Esophagus squamous epithelium (tissue), 5 donors: ENCODE measurements at places on chromosomes 5 and 9.

DNA sequence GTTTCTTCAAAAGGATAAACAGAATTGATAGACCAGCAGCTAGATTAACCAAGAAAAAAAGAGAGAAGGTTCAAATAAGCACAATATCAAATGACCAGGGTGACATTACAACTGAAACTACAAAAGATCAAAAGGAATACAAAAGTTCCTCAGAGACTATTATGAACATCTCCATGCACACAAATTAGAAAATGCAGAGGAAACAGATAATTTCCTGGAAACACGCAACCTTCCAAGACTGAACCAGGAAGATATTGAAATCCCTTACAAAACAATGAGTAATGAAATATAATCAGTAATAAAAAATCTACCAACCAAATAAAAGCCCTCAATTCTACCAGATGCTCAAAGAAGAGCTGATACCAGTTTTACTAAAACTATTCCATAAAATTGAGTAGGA is 252.1 kb downstream of the MCTP1 start:
- no peaks in the 10 kb centered on the region for H3K36me3 ChIP-seq
- no peak for DNase-seq
- no peaks in the 10 kb centered on the region for H3K27me3 ChIP-seq
- no peaks in the 10 kb centered on the region for H3K4me1 ChIP-seq

- no peak for DNase-seq
- H3K27ac ChIP-seq = peak overlapping the region; percentile 78
- H3K27me3 ChIP-seq = peaks cover 62% of the 10 kb centered on the region
These were observed 1.7 kb upstream of the PTPN3 start for GRCh38 chr9:109499631-109500410.

- H3K27ac ChIP-seq = no peak overlapping the region
- H3K27me3 ChIP-seq = no peaks in the 10 kb centered on the region
- H3K4me3 ChIP-seq = no peak overlapping the region
- no peak for DNase-seq
- no peaks in the 10 kb centered on the region for H3K36me3 ChIP-seq
- H3K4me1 ChIP-seq = no peaks in the 10 kb centered on the region
These were observed 9.3 kb upstream of the SCGB3A1 start for GRCh38 chr5:180600554-180601041.

DNA sequence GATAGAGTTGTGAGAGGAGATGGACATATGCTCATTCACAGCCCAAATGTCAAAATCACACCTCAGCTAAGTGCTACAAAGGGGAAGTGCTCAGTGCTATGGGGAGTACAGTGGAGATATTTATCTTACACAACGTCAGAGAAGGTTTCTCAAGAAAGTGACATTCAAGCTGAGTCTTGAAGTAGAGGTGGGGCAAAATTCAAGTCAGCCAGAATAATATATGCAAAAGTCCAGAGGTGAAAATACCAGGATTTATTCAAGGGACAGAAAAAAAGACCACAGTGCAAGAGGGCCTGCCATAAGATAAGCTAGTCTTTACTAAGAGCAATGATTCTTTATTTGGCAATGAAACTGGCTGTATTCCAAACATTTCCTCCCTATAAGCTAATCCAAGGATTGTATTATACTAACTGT is 327.8 kb upstream of the PIK3R1 start:
- H3K27me3 ChIP-seq = no peaks in the 10 kb centered on the region
- DNase-seq = no peak
- no peaks in the 10 kb centered on the region for H3K36me3 ChIP-seq
- no peaks in the 10 kb centered on the region for H3K4me1 ChIP-seq

GRCh38 chr5:53069626-53070025 is 39.9 kb downstream of the MOCS2 start:
- no peaks in the 10 kb centered on the region for H3K36me3 ChIP-seq
- no peak overlapping the region for H3K27ac ChIP-seq
- H3K4me1 ChIP-seq = no peaks in the 10 kb centered on the region
- H3K4me3 ChIP-seq = no peak overlapping the region
- no peak for DNase-seq
- no peaks in the 10 kb centered on the region for H3K27me3 ChIP-seq

DNA sequence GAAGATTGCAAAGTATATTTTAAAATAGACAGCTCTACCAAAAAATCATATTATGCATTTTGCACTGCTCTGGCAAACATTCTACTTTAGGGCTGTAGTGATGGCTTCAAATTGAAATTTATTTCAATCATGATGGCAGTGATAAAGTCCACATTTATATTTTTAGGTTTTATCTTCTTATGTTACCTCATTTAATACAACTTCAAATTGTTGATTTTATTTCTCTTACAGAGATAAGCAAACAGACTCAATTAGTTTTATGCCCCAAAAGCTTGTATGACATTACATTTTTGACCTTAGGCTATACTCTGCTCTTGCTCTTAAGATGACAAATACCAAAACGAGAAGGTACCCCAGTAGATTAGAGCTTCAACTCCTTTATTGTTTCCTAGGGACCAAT is 87.4 kb downstream of the CYLC2 start:
- no peaks in the 10 kb centered on the region for H3K36me3 ChIP-seq
- no peak for DNase-seq
- no peaks in the 10 kb centered on the region for H3K27me3 ChIP-seq
- H3K4me3 ChIP-seq = no peak overlapping the region

- no peaks in the 10 kb centered on the region for H3K36me3 ChIP-seq
- no peaks in the 10 kb centered on the region for H3K27me3 ChIP-seq
- no peaks in the 10 kb centered on the region for H3K4me1 ChIP-seq
- no peak overlapping the region for H3K4me3 ChIP-seq
- H3K27ac ChIP-seq = no peak overlapping the region
- DNase-seq = no peak
These were observed 18.9 kb upstream of the VLDLR start for GRCh38 chr9:2602704-2603116.

DNA sequence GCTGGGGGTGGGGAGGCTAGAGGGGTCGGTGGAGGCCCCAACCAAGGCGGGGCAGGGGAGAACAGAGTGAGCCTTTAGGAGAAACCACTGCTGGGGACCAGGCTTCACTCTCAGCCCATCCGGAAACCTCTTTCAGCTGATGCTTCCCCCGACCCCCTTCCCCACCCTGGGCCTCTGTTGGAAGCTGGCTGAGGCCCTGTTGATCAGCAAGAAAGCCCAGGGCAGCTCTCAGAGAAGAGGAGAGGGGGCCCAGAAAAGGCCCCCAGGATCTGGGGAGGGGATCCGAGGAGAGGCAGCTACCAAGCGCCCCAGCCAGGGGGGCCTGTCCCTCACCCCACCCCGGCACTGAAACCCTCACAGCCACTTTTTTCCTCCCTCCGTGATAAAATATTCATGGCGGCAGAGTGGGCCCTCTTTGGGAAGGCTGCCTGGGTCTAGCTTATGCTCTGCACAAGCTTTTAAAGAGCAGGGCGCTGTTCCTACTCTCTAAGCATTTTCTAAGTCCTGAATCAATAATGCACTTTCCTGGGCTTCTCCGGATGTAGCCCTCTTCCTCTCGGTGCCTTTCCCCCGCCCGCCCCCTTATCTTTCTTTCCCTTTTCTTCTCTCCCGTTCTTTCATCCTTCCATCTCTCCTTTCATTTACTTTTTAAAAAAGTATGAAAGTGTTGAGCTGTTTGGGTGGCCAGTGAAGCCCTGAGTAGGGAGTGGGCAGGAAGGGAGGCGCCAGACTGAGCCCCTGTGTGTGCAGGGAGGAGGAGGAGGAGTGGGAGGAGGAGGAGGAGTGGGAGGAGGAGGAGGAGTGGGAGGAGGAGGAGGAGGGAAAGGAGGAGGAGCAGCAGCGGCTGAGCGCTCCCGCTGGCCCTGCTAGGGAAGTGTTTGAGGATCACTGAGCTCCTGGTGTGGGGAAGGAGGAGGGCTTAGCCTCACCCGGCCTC is 23.5 kb downstream of the NTNG2 start:
- peaks cover 96% of the 10 kb centered on the region for H3K27me3 ChIP-seq
- no peak for DNase-seq
- no peak overlapping the region for H3K27ac ChIP-seq
- H3K4me3 ChIP-seq = no peak overlapping the region
- H3K4me1 ChIP-seq = peaks cover 7% of the 10 kb centered on the region
- H3K36me3 ChIP-seq = no peaks in the 10 kb centered on the region

- no peak overlapping the region for H3K4me3 ChIP-seq
- H3K27ac ChIP-seq = no peak overlapping the region
- H3K27me3 ChIP-seq = no peaks in the 10 kb centered on the region
- peaks cover 50% of the 10 kb centered on the region for H3K4me1 ChIP-seq
These were observed 115.8 kb upstream of the MAP3K1 start for GRCh38 chr5:56699538-56699937.

DNA sequence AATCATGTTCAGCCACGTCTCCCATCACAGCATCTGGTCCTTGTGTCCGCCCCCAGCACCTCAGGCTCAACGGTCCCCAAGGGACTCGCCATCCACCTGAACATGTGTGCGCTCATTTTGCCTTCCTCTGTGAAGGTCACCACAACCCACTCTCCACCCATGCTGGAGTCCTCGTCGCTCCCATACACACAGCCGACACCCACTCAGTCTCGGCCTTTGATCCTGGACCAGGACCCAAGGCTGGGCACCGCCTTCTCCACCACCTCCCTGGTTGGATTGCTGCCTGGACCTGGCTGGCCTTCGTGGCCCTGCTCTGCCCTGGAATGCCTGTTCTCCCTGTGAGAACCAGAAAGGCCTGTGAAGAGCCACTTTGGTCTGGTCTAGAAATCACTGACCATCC is 60.3 kb downstream of the UBE2QL1 start:
- H3K27me3 ChIP-seq = no peaks in the 10 kb centered on the region
- no peak for DNase-seq
- H3K27ac ChIP-seq = no peak overlapping the region
- no peak overlapping the region for H3K4me3 ChIP-seq
- H3K36me3 ChIP-seq = no peaks in the 10 kb centered on the region
- no peaks in the 10 kb centered on the region for H3K4me1 ChIP-seq

- H3K36me3 ChIP-seq = no peaks in the 10 kb centered on the region
- H3K4me3 ChIP-seq = peak overlapping the region; percentile 50
- H3K27me3 ChIP-seq = peaks cover 13% of the 10 kb centered on the region
- H3K27ac ChIP-seq = no peak overlapping the region
- peaks cover 27% of the 10 kb centered on the region for H3K4me1 ChIP-seq
- no peak for DNase-seq
These were observed 20.2 kb downstream of the IGIP start for GRCh38 chr5:140145818-140146522.

DNA sequence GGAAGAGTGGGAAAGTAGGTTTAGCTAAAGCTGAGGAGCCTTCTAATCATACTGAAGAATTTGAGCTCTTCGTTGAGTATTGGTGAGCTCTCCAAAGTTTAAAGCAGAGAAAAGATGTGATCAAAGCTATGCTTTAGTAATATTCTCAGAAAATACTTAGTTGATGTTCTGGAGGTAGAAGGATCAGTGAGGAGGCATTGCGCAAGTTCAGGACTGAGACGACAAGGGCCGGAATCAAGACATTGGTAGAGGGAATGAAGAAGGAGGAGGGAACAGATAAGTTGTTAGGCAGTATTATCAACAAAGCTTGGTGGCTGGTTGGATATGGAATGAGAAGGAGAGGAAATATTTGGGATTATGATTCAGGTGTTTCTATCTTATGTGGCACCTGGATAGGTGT is 7.1 kb downstream of the CAVIN4 start:
- no peak overlapping the region for H3K27ac ChIP-seq
- no peak overlapping the region for H3K4me3 ChIP-seq
- DNase-seq = no peak
- H3K36me3 ChIP-seq = no peaks in the 10 kb centered on the region
- H3K27me3 ChIP-seq = no peaks in the 10 kb centered on the region

- no peaks in the 10 kb centered on the region for H3K27me3 ChIP-seq
- H3K27ac ChIP-seq = no peak overlapping the region
- H3K4me3 ChIP-seq = no peak overlapping the region
- H3K4me1 ChIP-seq = no peaks in the 10 kb centered on the region
These were observed 45.9 kb upstream of the TRMT10B start for GRCh38 chr9:37707748-37708147.

GRCh38 chr9:98521141-98521540 is 187.6 kb downstream of the GABBR2 start:
- H3K4me3 ChIP-seq = no peak overlapping the region
- no peak overlapping the region for H3K27ac ChIP-seq
- H3K36me3 ChIP-seq = no peaks in the 10 kb centered on the region
- DNase-seq = no peak
- peaks cover 26% of the 10 kb centered on the region for H3K27me3 ChIP-seq
- no peaks in the 10 kb centered on the region for H3K4me1 ChIP-seq

GRCh38 chr5:137632716-137633115 is 103.2 kb downstream of the KLHL3 start:
- no peaks in the 10 kb centered on the region for H3K4me1 ChIP-seq
- no peak overlapping the region for H3K27ac ChIP-seq
- H3K4me3 ChIP-seq = no peak overlapping the region
- H3K36me3 ChIP-seq = peaks cover 19% of the 10 kb centered on the region

DNA sequence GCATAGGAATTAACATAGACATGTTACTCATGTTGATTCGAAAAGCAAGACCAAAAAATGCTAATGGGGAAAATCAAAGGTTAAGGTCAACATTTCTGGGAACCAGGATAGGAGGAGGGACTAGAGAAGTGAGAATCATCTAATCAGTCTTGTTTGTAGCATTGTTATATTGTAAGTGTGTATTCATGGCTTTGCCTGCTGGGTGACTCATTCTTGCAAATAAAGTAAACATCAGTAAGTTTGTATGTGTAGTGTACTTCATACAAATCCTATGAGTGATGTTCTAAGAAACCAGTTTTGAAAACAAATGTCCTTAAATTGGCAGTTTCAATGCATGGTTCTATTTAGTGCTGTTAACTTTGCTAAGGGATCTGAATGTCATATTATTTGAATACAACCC is 79.0 kb upstream of the TMEM252 start:
- H3K4me3 ChIP-seq = no peak overlapping the region
- no peaks in the 10 kb centered on the region for H3K27me3 ChIP-seq
- no peak for DNase-seq
- H3K27ac ChIP-seq = no peak overlapping the region
- no peaks in the 10 kb centered on the region for H3K4me1 ChIP-seq
- no peaks in the 10 kb centered on the region for H3K36me3 ChIP-seq

DNA sequence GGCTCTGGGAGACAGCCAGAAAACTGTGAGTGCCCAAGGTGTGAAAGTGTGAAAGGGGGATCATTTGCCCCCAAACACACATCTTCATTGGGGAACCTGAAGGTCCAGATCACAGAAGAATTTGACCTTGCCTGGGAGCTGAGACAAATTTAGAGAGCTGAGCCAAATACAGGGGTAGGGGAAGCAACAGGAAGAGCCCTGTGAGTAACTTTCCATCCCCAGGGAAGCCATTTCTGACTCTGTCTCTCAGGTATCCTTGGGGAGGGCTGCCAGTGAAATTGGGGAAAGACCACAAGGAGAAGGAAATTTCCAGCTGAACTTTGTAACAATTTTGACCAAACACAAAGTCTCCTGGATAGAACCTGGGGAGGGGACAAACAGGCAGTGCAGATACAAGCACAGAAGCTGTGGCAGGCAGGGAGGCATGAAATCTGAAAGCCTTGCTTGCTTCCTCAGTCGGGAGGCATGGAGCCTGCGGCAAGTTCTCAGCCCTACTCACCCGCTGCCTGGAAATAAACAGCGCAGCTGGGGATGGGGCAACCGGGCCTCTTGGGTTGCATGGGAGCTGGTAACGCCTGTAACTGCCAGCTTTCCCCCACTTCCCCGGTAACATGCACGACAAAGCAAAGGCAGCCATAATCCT is 31.5 kb upstream of the ZCCHC9 start:
- H3K27me3 ChIP-seq = no peaks in the 10 kb centered on the region
- no peak overlapping the region for H3K4me3 ChIP-seq

DNA sequence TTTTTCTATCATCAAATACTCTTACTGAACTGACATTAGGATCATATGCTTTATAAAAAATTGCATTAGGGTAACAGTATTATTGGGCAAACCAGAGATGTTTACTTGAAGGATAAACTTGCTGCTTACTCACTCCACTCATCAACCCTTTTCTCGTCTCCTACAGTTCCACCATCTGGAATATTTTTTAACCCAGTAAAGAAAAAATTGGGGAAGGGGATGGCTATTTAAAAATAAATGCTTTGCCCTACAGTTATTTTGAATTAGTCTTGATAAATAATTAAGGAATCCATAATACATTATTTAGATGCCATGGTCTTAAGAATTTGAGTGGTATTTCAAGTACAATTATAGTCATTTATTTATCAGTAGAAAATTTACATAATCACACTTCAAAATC is 225.8 kb downstream of the MEF2C start:
- no peak overlapping the region for H3K4me3 ChIP-seq
- no peaks in the 10 kb centered on the region for H3K36me3 ChIP-seq
